H9 (cell line): ENCODE measurements at places on chromosomes 1 and 21. TPM values are rescaled to one million over a fixed set of nuclear protein-coding genes. Genes with fewer than 3 reads are reported as not detected.

- H3K27me3 ChIP-seq: no peaks in the 10 kb centered on the region; the same call in 1 of the 2 replicates
- H3K4me1 ChIP-seq: peaks cover 6% of the 10 kb centered on the region; the same call in 1 of the 2 replicates
- peak; percentile 34 for DNase-seq
- H3K36me3 ChIP-seq: no peaks in the 10 kb centered on the region
Measured at GRCh38 chr1:109793486-109794318, 30.0 kb upstream of the EPS8L3 start.

GRCh38 chr1:224980181-224980580 lies 50.7 kb downstream of the DNAH14 start:
- H3K27ac ChIP-seq: no peak overlapping the region
- no peak for DNase-seq
- no peak overlapping the region for H3K4me3 ChIP-seq
- peaks cover 20% of the 10 kb centered on the region for H3K27me3 ChIP-seq

DNA sequence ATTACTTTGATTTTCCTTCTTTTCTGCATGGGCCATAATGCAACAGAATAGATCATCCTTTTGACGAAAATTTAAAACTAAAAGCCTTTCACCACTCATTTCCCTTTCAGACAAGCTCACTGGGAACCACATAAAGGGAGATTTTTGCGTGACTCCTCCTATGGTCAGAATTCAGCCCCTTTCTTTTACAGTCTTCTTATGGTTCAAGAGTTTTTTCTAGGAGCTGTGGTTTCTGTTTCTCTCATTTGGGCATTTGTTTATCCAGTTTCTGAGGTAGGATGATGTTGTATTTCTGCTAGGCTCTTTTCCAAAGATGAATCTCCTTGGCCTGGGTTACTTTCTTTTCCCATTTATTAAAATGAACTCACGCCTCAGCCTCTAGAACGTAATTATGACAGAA lies 16.9 kb downstream of the RGS1 start:
- H3K4me1 ChIP-seq: no peaks in the 10 kb centered on the region
- no peak for DNase-seq
- no peak overlapping the region for H3K27ac ChIP-seq
- H3K36me3 ChIP-seq: no peaks in the 10 kb centered on the region
- H3K4me3 ChIP-seq: no peak overlapping the region

DNA sequence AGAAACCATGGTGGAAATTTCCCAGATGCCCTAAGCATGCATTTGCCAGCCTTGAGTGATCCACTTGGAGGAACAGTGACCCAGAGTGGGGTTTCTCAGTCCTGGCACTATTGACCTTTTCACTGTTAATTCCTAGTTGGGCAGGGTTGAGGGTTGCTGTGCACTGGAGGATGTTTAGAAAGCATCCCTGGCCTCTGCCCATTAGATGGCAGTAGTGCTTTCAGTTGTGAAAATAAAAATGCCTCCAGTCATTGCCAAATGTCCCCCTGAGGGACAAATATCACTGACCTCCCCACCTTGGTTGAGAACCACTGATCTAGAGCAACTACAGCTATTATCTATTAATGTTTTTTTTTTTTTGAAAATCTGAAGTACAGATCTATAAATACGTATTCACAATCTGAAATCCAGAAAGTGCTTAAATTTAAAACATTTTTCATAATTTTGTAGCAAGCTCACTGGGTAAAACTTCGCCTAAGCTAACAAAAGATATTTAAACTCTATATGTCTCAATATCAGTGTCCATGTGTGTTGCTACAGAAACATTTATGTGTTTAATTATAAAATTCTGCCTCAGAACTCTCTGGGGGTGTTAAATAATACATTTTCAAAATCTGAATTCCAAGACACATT lies 27.3 kb downstream of the F3 start:
- no peaks in the 10 kb centered on the region for H3K4me1 ChIP-seq
- H3K36me3 ChIP-seq: peaks cover 9% of the 10 kb centered on the region
- H3K4me3 ChIP-seq: no peak overlapping the region
- peak; percentile 36 for DNase-seq

DIO1 gene
- not detected in 2 replicates for total RNA-seq

DNA sequence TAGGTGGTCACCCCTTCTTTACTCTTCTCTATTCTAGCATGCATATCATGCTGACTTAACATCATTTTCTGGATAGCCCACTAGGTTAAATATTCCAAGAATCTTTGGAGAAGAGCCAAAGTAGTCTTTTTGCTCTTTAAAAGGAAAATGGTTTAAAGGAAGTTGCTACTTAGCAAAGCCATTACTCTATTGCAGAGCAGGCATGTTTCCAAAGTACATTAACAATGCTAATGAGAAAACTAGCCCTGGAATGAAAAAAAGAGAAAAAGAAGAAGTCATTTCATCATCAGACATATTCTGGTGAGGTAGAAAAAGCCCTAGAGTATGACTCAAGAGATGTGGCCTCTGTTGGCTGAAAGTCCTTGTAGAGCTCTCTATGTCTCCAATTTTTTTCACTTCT lies 74.0 kb downstream of the NUF2 start:
- no peak overlapping the region for H3K27ac ChIP-seq
- H3K4me3 ChIP-seq: no peak overlapping the region
- no peak for DNase-seq
- H3K36me3 ChIP-seq: peaks cover 7% of the 10 kb centered on the region
- H3K27me3 ChIP-seq: no peaks in the 10 kb centered on the region

DNA sequence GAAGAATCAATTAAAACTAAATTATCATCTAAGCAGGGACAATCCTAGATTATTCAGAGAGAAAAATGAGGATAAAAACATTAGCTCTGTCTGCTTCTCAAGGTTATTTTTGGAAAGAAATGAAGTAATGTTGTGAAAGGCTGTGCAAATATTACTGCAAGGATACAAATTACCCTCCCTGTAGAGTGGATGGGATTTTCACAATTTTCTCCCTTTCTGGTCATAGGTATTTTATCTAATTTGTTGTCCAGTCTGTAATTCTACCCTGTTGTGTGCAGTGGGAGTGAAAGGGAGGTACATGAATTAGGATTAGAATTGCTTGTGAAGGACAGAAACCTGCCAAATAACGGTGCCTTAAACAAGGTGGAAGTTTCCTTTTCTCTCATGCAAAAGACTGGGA lies 54.7 kb downstream of the MAP3K7CL start:
- DNase-seq: no peak
- no peaks in the 10 kb centered on the region for H3K4me1 ChIP-seq
- no peaks in the 10 kb centered on the region for H3K27me3 ChIP-seq
- no peak overlapping the region for H3K4me3 ChIP-seq
- H3K36me3 ChIP-seq: no peaks in the 10 kb centered on the region

DNA sequence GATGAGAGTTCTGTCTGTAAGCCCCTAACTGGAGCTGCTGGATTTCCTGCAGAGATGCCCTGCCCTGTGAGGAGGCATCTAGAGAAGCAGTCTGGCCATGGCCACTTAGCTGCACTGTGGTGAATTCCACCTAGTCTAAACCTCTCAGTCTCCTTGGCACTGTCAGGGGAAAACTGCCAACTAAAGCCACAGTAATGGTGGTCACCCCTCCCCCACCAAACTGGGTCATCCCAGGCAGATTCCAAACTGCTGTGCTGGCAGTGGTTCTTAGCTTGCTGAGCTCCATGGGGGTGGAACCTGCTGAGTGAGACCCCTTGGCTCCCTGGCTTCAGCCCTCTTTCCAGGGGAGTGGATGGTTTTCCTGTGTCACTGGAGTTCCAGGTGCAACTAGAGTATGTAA lies 740.6 kb downstream of the RWDD3 start:
- no peaks in the 10 kb centered on the region for H3K27me3 ChIP-seq
- DNase-seq: peak; percentile 26
- no peak overlapping the region for H3K4me3 ChIP-seq
- H3K36me3 ChIP-seq: peaks cover 12% of the 10 kb centered on the region

DNA sequence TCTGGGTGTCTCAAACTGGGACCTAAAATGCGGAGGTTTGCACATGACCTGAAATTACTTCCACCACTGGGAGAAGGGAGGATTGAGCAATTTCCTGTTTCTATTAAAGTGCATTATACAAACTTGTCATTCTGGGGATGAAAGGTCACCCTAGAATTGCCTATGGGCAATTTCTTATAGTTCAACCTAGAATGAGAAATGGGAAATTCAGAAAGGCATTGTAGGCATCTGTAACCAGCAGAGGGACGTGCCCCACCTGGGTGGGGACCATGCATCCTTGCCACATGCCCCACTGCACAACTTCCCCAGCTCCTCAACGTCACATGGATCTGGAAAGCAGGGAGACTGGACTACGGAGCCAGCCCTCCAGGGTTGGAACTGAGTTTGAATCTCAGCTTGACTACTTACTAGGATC lies 47.0 kb downstream of the MRPL39 start:
- H3K4me1 ChIP-seq: no peaks in the 10 kb centered on the region
- H3K27ac ChIP-seq: no peak overlapping the region
- peaks cover 6% of the 10 kb centered on the region; the same call in 1 of the 2 replicates for H3K27me3 ChIP-seq
- H3K36me3 ChIP-seq: no peaks in the 10 kb centered on the region

GRCh38 chr21:28683982-28684752 lies 308.5 kb downstream of the LTN1 start:
- no peaks in the 10 kb centered on the region for H3K27me3 ChIP-seq
- no peaks in the 10 kb centered on the region for H3K36me3 ChIP-seq
- H3K4me3 ChIP-seq: no peak overlapping the region
- DNase-seq: no peak

GRCh38 chr1:202848191-202848542 lies 37.4 kb downstream of the PCAT6 start:
- no peaks in the 10 kb centered on the region for H3K4me1 ChIP-seq
- peaks cover 28% of the 10 kb centered on the region for H3K36me3 ChIP-seq
- no peak overlapping the region; the same call in 2 of the 3 replicates for H3K4me3 ChIP-seq

- H3K4me1 ChIP-seq: no peaks in the 10 kb centered on the region; the same call in 1 of the 2 replicates
- no peaks in the 10 kb centered on the region for H3K27me3 ChIP-seq
- H3K4me3 ChIP-seq: no peak overlapping the region
- no peak for DNase-seq
Measured at GRCh38 chr1:17869815-17870214, 114.7 kb downstream of the ACTL8 start.

DNA sequence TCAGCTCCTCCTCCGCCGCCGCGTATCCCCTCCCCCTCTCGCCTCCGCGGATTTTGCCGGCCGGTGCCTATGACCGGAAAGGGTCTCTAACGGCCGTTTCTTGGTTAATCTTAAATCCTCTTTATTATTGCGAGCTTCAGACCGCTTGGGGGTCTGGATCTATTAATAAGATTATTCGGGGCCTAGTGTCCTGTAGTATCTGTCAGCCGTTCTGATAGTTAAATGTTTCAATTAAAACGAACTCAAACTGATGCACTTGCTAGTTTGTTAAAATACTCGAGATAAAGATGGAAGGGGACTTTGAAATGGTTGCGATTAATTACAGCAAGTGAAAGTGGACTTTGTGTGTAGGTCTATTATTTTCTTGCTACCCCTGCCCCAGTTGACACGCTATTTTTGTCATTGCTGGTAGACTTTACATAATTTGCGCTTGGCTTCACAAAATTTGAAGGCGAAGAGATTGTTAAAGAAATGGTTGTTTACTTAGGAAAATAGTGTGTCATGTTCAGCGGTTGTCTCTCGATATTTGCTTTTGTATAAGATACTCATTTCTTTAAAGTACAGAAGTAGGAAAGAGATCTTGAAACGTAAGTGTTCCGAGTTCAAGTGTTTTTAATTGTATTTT lies 779 bp downstream of the SON start:
- H3K4me1 ChIP-seq: no peaks in the 10 kb centered on the region
- H3K27me3 ChIP-seq: no peaks in the 10 kb centered on the region
- peak; percentile 66 for DNase-seq
- peaks cover 25% of the 10 kb centered on the region for H3K36me3 ChIP-seq

GRCh38 chr1:31957701-31958674 lies 19.8 kb upstream of the PTP4A2 start:
- no peaks in the 10 kb centered on the region for H3K36me3 ChIP-seq
- H3K4me3 ChIP-seq: no peak overlapping the region
- DNase-seq: no peak
- H3K27ac ChIP-seq: no peak overlapping the region

DNA sequence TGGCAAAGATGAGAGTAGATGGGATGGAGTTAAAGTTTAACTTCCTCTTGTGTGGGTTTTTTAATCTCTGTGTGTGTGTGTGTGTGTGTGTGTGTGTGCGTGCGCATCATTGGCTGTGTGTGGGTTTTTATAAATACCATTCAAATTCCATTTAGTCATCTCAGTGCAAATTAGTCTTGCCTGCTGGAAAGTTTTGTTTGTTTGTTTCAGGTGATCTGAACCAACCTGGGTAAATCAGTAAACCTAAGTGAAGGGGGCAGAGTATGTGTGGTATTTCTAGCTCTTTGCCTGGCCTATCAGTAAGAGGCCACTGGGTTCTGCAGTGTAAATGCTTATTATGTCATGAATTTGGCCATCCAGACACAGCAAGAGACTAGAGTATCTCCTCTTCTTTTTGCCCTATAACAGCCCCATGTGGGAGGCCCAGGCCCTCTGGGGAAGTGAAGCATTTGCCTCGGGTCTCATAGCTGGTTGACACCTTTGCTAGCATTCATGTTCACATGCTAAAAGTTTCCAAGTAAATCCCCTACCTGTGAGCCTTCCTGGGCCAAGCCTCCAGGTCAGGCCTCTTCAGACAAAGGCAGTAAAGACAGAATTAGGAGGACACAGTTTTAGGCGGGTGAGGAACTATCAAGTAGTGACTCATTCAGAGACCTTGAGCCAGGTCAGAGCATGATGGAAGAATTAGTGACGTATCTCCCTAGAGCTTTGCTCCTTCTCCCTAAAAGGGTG lies 14.7 kb downstream of the INTS3 start:
- no peak overlapping the region for H3K4me3 ChIP-seq
- H3K27ac ChIP-seq: no peak overlapping the region
- peaks cover 31% of the 10 kb centered on the region for H3K36me3 ChIP-seq
- H3K27me3 ChIP-seq: peaks cover 2% of the 10 kb centered on the region; the same call in 1 of the 2 replicates
- no peak for DNase-seq
- peaks cover 24% of the 10 kb centered on the region for H3K4me1 ChIP-seq

DNA sequence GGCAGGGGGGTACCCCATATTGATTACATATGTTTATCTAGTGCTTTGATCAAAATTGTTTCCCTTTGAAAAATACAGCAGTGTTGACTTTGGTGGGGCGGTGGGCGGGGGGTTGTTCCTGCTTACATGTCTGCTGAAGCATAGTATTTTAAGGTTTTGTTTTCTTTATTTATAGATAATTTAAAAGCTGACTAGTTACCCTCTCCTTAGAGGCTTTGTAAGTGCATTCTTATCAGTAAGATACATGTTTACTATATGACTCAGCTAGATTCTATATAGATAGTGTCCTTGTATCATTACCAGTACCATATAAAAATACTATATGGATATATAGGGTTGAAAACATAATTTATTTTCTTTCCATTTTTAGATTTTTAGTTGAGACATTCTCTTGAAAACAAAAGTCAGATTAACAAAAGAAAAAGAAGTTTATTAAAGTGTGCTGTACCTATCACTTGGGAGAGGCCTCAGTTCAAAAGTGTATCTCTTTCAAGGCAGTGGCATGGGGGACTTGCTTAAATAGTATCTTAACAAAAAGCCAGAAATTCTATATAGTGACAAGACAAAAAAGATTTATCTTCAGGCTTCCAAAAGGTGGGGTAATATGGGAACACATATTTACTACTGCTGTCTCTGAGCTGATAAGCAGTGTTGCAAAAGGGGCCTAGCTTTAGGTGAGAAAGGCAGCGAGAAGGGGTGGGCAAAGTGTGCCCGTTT lies 79.0 kb downstream of the HS2ST1 start:
- no peak for DNase-seq

RXFP4 gene
- not detected in 2 replicates for total RNA-seq

GRCh38 chr1:89946532-89946931 lies 48.4 kb upstream of the ZNF326 start:
- H3K27me3 ChIP-seq: no peaks in the 10 kb centered on the region
- H3K27ac ChIP-seq: no peak overlapping the region
- no peak for DNase-seq
- no peak overlapping the region for H3K4me3 ChIP-seq
